ENCODE measurements at places on chromosomes 1 and 21.
A peak's percentile ranks its signal among the peaks of the same experiment; 100 is the strongest.

GRCh38 chr1:89887270-89887669, 66.4 kb downstream of the LRRC8D start:
- no peak overlapping the region for H3K4me3 ChIP-seq
- no peak overlapping the region for H3K27ac ChIP-seq
- H3K4me1 ChIP-seq: peaks cover 9% of the 10 kb centered on the region
- peaks cover 2% of the 10 kb centered on the region for H3K36me3 ChIP-seq

GRCh38 chr1:200976634-200977033, 46.9 kb downstream of the KIF21B start:
- DNase-seq: no peak
- H3K4me3 ChIP-seq: no peak overlapping the region
- no peaks in the 10 kb centered on the region for H3K4me1 ChIP-seq
- no peak overlapping the region for H3K27ac ChIP-seq
- H3K36me3 ChIP-seq: no peaks in the 10 kb centered on the region
- H3K27me3 ChIP-seq: no peaks in the 10 kb centered on the region

- no peak overlapping the region for H3K27ac ChIP-seq
- no peak overlapping the region for H3K4me3 ChIP-seq
- DNase-seq: peak; percentile 73
- H3K36me3 ChIP-seq: no peaks in the 10 kb centered on the region
- no peaks in the 10 kb centered on the region for H3K27me3 ChIP-seq
Observed at GRCh38 chr1:188782220-188782841, 1695.3 kb downstream of the BRINP3 start.

DNA sequence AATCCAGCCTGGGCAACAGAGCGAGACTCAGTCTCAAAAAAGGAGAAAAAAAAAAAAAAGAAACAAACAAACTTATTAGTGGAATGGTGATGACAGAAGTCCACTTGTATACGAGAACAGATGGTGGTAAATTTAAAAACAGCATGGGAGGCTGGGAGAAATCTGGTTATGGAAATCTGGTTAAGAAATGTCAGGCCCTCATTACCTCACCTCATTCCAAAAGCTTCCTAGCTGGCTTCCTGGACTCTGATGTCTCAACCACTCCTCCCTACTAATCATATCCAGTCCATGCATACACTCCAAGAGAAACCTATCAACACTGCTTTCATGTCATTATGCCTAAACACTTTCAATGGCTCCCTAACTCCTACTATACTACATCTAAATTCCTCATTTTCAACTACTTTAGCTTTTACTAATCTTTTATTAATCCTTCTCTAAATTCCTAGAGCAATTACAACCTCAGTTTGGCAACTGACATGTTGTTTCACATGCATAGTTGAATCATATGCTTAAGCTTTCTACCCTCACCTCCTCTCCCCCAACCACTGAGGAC, 52.9 kb downstream of the FOXJ3 start:
- no peaks in the 10 kb centered on the region for H3K27me3 ChIP-seq
- no peak overlapping the region for H3K27ac ChIP-seq
- no peaks in the 10 kb centered on the region for H3K4me1 ChIP-seq
- H3K36me3 ChIP-seq: peaks cover under 1% of the 10 kb centered on the region

- no peak overlapping the region for H3K4me3 ChIP-seq
- no peak overlapping the region for H3K27ac ChIP-seq
- peaks cover 5% of the 10 kb centered on the region for H3K27me3 ChIP-seq
- peaks cover 12% of the 10 kb centered on the region for H3K4me1 ChIP-seq
- DNase-seq: no peak
- H3K36me3 ChIP-seq: no peaks in the 10 kb centered on the region
Observed at GRCh38 chr1:12167493-12168429, 970 bp downstream of the TNFRSF1B start.

DNA sequence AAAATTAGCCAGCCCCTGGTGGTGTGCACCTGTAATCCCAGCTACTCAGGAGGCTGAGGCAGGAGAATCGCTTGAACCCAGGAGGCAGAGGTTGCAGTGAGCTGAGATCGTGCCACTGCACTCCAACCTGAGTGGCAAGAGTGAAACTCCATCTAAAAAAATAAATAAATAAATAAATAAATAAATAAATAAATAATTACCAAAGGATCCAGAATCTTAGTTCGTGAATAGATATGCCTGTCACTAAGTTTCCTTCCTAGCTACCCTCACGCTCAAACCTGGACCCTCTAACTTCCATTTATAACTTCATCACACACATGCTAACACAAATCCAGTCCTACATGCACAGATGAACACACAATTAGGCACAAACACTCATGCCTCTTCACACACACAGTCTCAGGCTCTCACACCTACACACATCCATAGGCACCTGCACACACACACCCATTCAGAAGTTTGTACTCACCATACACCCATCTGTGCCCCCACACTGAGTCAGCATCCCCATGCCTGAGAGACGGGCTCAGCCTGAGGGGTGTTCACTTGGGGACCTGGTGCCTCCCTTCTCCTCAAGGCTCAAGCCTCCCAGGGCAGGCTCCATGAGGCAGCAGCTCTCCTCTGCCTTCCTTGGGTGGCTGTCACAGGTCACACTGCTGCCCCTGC, 61.5 kb downstream of the LACTBL1 start:
- no peaks in the 10 kb centered on the region for H3K27me3 ChIP-seq
- H3K27ac ChIP-seq: no peak overlapping the region
- no peak for DNase-seq
- H3K4me1 ChIP-seq: no peaks in the 10 kb centered on the region

- DNase-seq: no peak
- H3K4me1 ChIP-seq: no peaks in the 10 kb centered on the region
- no peaks in the 10 kb centered on the region for H3K36me3 ChIP-seq
- H3K4me3 ChIP-seq: no peak overlapping the region
- H3K27ac ChIP-seq: peak overlapping the region; percentile 81
Observed at GRCh38 chr21:17002594-17003257, 510.1 kb upstream of the CXADR start.

DNA sequence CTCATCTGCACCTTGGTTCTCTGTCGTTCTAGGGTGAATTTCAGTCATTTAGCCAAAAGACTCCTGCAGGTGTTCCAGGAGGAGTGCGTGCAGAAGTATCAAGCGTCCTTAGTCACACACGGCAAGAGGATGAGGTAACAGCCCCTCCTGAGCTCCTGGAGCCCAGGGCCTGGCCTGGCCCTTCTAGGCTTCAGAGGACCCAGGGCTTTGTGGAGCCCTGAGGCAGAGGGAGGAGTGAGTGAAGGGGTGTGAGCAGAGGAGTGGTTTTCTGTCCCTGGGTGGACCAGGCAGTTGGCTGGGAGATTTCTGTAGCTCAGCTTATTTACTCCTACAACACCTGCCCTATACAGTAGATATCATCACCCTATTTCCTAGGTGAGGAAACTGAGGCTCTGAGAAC, 15.7 kb upstream of the RASSF5 start:
- H3K4me1 ChIP-seq: no peaks in the 10 kb centered on the region
- H3K36me3 ChIP-seq: no peaks in the 10 kb centered on the region
- H3K27me3 ChIP-seq: no peaks in the 10 kb centered on the region
- no peak for DNase-seq

- no peaks in the 10 kb centered on the region for H3K36me3 ChIP-seq
- H3K4me1 ChIP-seq: no peaks in the 10 kb centered on the region
- DNase-seq: no peak
Observed at GRCh38 chr1:36570478-36571060, 87.9 kb upstream of the CSF3R start.

DNA sequence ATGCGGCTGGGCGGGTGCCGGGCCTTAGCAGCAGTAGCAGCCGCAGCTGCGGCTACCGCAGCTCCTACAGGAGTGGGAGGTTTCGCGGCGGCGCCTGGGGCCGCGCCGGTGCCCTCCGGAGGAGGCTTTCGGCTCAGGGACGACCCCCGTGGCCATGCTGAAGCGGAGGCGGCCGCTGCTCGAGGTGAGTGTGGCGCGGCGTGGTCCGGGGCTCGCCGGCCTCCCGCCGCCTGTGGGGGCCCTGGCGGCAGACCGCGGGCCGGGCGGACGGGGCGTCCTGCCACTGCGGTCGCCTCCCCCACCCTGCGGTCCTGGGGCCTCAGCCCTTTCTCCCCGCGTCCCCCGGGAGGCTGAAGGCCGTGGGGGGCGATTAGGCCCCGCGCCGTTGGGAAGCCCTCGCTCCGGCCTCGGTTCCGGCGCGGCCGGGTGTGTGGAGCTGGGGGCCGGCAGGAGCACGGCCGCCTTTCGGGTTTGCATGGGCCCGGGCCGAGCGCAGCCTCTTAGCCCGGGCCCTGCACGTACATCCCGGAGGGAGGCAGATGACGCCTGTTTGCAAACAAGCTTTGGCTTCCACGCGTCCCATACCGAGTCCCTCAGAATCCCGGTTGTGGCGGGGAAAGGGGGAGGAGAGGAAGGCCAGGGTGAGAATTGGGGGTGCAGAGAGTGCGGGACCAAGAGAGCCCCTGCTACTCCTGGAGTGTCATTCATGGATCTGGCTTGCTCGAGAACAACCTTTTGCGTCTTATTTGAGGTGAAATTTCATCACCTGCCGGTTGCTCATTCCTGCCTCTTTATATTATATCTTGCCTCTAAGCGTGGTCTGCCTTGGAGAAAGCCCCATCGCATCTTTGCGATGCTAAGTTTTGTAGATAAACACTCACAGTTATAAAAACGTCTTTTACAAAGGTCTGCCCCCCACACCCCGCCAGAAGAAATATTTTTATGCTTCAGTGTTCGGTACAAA, 613 bp downstream of the ZFYVE9 start:
- peak overlapping the region; percentile 91 for H3K4me3 ChIP-seq
- peak; percentile 27 for DNase-seq
- peak overlapping the region; percentile 79 for H3K27ac ChIP-seq

GRCh38 chr1:117009132-117009531, 7.6 kb downstream of the CD101 start:
- no peak for DNase-seq
- H3K36me3 ChIP-seq: no peaks in the 10 kb centered on the region
- H3K27me3 ChIP-seq: no peaks in the 10 kb centered on the region
- peaks cover 6% of the 10 kb centered on the region for H3K4me1 ChIP-seq

GRCh38 chr1:15538771-15539170, 12.1 kb downstream of the DNAJC16 start:
- no peak overlapping the region for H3K27ac ChIP-seq
- peaks cover 38% of the 10 kb centered on the region for H3K36me3 ChIP-seq
- no peak for DNase-seq
- H3K27me3 ChIP-seq: no peaks in the 10 kb centered on the region
- H3K4me1 ChIP-seq: peaks cover 3% of the 10 kb centered on the region
- no peak overlapping the region for H3K4me3 ChIP-seq

DNA sequence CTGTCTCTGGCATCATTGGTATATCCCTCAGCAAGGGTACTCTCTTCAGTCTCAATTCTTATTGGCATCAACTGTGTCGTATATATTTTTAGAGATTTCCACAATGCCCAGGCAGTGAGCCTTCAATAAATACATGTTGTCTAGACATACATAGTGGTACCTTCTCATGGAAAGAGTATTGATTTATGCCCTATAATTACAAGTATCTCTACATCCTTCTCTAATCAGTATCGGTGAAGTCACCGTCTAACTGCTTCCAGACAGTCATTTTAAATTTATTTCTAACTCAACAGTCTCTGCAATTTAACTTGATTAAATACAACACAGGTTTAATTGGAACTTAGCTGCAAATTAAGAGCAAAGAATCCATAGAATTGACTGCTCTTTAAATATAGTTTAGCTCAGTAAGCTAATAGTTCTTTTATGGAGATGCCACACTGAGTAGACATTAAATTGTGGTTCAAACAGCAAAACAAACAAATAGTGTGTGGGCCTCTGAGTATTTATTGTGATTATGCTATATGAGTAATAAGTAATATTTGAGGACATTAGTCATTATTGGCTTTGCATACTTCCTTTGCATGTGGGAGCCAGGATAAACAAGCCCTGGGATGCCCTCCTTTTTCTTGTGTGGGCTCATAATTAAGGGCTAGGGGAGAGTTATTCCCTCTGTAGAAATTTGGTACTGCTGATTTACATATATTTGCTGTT, 126.9 kb upstream of the DUSP10 start:
- H3K36me3 ChIP-seq: no peaks in the 10 kb centered on the region
- peaks cover 3% of the 10 kb centered on the region for H3K4me1 ChIP-seq
- no peak overlapping the region for H3K4me3 ChIP-seq
- no peaks in the 10 kb centered on the region for H3K27me3 ChIP-seq
- DNase-seq: no peak
- H3K27ac ChIP-seq: no peak overlapping the region

- no peak for DNase-seq
- no peak overlapping the region for H3K27ac ChIP-seq
Observed at GRCh38 chr1:22110016-22110415, 32.9 kb downstream of the WNT4 start.

GRCh38 chr1:206816390-206817287, 44.3 kb upstream of the IL10 start:
- H3K4me3 ChIP-seq: no peak overlapping the region
- no peaks in the 10 kb centered on the region for H3K27me3 ChIP-seq
- H3K36me3 ChIP-seq: no peaks in the 10 kb centered on the region
- no peak overlapping the region for H3K27ac ChIP-seq
- no peaks in the 10 kb centered on the region for H3K4me1 ChIP-seq
- no peak for DNase-seq

- DNase-seq: no peak
- H3K36me3 ChIP-seq: no peaks in the 10 kb centered on the region
- H3K4me3 ChIP-seq: no peak overlapping the region
- no peaks in the 10 kb centered on the region for H3K27me3 ChIP-seq
- H3K27ac ChIP-seq: no peak overlapping the region
Observed at GRCh38 chr1:183693521-183693920, 40.4 kb upstream of the APOBEC4 start.

DNA sequence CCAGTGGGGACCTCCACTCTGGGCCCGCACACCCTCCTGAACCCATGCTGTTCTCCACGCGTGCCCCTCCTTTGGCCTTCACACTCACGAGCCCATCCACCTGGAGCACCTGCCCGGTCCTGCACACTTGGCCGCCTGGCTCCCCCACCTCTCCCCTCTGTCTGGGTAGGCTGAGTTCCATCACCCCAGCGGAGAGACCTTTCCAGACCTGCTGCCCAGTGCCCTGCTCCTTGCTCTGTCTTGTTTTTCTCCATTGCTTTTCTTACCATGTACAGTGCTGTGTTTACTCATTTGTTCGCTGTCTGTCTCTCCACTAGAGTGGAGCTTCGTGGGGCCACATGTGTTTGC, 351.0 kb upstream of the VAMP3 start:
- no peak overlapping the region for H3K27ac ChIP-seq
- H3K4me3 ChIP-seq: no peak overlapping the region
- no peak for DNase-seq
- H3K27me3 ChIP-seq: no peaks in the 10 kb centered on the region

DNA sequence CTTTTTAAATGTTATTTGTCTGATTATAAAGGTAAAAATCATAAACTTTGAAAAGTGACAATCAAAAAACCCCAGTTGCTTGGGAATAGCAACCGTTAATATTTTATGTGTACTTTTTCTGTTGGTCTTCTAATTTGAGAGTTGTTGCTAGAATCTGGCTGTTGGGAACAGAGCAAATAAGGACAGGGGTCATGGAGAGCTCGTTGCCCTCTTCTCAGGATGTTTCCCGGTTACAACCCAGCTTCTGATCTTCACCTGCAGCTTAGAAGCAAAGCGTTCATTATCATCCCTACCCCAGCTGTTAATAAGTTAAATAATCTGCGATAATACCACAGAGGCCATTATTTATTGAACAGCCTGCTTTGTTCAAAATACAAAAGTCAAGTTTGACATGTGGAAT, 22.1 kb upstream of the NFASC start:
- no peak for DNase-seq
- no peaks in the 10 kb centered on the region for H3K36me3 ChIP-seq
- peaks cover 6% of the 10 kb centered on the region for H3K4me1 ChIP-seq
- no peak overlapping the region for H3K27ac ChIP-seq
- H3K4me3 ChIP-seq: no peak overlapping the region
- H3K27me3 ChIP-seq: no peaks in the 10 kb centered on the region
